ENCODE measurements at places on chromosomes 6 and 20. TPM values are rescaled to one million over a fixed set of nuclear protein-coding genes. Genes with fewer than 3 reads are reported as not detected.
A peak's percentile ranks its signal among the peaks of the same experiment; 100 is the strongest.

CLPSL2 gene
- not detected for total RNA-seq

DNA sequence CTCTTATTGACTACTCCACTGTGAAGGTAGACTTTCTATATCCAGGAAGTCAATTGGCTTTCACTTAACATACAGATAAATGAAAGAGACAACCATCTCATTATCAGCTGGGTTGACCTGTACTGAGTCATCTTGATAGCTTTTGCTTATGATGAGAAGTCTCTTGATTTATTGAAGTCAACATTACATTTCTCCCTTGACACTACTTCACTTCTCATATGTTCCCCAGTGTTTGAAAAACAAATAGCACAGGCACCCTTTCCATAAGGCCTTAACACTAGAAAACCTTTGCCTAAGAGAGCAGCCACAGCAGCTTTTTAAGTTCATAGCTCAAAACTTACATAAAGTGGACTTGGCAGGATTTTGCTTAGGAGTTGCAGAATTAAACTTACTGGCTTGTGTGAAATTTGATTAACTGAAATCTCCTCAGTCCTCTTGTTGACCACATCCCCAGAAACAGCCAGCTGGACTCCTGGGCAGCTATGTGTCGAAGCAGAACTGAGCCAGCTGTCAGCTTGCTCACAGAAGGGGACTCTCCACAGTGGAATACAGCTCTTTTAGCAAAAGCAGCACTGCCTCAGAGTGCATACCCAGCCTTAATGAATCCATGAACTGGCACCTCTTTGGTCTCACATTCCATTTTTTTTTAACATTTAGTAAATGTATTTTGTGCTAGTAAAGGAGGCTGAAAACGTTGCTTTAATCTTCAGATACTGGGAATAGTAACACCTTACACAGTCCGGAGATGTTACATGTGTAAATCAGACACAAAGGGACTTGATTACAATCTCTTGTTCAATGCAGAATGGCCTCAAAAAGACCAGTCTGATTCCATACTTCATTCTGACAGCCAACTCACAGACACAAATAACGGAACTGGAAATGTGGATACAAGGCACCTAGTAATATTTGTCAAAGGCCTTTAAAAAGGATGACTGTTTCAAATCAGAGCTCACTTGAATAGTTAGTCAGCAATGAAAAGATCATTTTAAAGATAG lies 1532.7 kb downstream of the HACE1 start:
- H3K27me3 ChIP-seq, result no peaks in the 10 kb centered on the region
- H3K36me3 ChIP-seq, result no peaks in the 10 kb centered on the region
- no peaks in the 10 kb centered on the region for H3K4me1 ChIP-seq

SIM1 gene
- under 0.01 TPM for total RNA-seq

- H3K27ac ChIP-seq, result no peak overlapping the region
- H3K4me1 ChIP-seq, result no peaks in the 10 kb centered on the region
- H3K27me3 ChIP-seq, result peaks cover 52% of the 10 kb centered on the region
These were observed 36.8 kb downstream of the YTHDF1 start for GRCh38 chr20:63178889-63179686.

TRIM10 gene
- not detected for total RNA-seq

DNA sequence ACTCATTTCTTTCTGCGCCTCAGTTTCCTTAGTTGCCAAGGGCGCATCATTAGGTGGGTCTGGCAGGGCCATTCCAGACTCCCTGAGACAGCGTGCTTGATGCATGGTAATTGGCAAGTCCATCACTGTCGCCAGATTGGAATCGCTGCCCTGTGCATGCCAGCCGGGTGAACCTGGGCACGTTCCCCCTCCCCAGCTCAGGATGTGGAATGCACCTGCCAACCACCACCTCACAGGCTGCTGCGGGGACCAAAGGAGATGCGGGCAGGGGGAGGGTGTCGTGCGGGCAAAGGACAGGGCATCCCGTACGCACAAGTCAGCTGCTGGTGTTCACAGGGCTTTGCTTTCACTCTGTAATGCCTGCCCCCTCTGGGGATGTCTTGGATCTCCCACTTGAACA lies 36.4 kb upstream of the PMEPA1 start:
- no peak overlapping the region for H3K4me3 ChIP-seq
- no peaks in the 10 kb centered on the region for H3K36me3 ChIP-seq
- peaks cover 5% of the 10 kb centered on the region for H3K27me3 ChIP-seq
- H3K27ac ChIP-seq, result no peak overlapping the region
- H3K4me1 ChIP-seq, result peaks cover 8% of the 10 kb centered on the region
- no peak for DNase-seq

PBOV1 gene
- total RNA-seq, result not detected

- no peak overlapping the region for H3K27ac ChIP-seq
- no peaks in the 10 kb centered on the region for H3K27me3 ChIP-seq
- no peak for DNase-seq
- H3K36me3 ChIP-seq, result no peaks in the 10 kb centered on the region
These were observed 7.5 kb upstream of the FOXP4 start for GRCh38 chr6:41538556-41539182.

GRCh38 chr6:162854734-162855191 lies 127.0 kb downstream of the PACRG start:
- no peak overlapping the region for H3K27ac ChIP-seq
- H3K36me3 ChIP-seq, result no peaks in the 10 kb centered on the region
- H3K4me1 ChIP-seq, result no peaks in the 10 kb centered on the region
- no peak for DNase-seq
- no peak overlapping the region for H3K4me3 ChIP-seq
- H3K27me3 ChIP-seq, result no peaks in the 10 kb centered on the region

DNA sequence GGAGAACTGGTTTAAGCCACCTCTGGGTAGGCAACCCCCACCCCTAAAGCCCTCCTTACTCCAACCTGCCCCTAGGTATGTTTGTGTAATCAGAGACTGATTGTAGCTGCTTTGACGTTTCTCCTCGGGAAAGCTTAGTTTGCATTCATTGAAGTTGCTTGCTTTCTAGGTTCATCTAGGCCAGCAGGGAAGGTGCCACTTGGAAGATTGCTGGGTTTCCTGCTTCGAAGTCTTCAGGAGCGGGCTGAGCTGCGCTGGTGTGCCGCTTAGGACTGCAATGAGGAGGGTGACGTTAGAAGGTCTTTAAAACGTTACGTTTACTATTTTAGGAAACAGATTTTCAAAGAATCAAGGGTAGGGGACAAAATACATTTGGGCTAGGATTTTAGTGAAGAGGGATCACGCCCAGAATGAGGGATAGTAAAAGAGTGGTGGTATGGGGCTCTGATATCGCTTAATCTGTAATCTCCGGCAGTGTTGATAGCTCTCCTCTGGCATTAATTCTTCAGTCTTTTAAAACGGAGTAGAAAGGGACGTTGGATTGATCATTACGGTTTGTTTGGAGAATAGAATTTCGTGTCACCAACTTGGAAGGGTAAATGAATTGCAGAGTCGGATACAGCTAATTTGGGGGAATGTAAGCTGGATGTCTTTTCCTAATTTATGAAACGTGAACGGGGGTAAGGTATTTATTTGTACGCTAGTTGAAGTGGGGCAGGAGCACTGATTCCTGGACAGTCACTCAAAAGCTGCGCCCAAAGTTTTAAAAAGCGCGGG lies 92.6 kb upstream of the PRDM1 start:
- peak overlapping the region; percentile 81 for H3K27ac ChIP-seq
- DNase-seq, result no peak
- no peaks in the 10 kb centered on the region for H3K27me3 ChIP-seq

EMILIN3 gene
- total RNA-seq, result not detected

DNA sequence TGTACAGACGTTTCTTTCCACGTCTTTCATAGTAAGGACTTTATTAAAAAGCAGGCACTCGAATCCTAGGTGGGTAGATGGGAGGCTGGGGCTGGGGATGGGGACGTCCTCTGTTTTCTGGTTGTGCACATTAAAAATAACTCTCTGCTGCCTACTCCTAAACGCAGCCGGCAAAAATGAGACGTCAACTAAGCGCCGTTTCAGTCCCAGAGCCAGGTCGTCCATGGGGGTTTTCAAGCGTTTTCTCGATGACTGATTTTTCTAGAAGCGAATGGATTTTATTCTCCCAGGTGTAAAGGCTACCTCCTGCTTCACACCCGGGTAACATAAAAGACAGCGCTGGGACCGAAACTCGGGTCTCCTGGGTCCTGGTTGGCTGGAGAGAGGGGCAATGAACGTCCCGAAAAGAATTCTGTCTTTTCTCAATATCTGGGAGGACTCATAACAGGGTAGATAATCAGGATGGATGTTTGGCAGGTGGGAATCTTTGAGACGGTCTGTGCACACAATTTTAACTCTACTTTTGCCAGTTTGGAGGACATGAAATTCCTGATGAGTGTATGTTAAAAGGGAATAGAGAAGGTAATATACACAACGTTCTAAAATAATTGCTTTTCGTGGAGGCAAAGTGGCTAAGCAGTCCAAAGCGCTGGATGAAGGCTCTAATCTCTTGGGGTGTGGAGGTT lies 25.2 kb downstream of the GPX6 start:
- DNase-seq, result no peak
- peak overlapping the region; percentile 3 for H3K27ac ChIP-seq
- H3K4me3 ChIP-seq, result peak overlapping the region; percentile 82
- H3K36me3 ChIP-seq, result no peaks in the 10 kb centered on the region
- H3K27me3 ChIP-seq, result no peaks in the 10 kb centered on the region
- peaks cover 4% of the 10 kb centered on the region for H3K4me1 ChIP-seq

DNA sequence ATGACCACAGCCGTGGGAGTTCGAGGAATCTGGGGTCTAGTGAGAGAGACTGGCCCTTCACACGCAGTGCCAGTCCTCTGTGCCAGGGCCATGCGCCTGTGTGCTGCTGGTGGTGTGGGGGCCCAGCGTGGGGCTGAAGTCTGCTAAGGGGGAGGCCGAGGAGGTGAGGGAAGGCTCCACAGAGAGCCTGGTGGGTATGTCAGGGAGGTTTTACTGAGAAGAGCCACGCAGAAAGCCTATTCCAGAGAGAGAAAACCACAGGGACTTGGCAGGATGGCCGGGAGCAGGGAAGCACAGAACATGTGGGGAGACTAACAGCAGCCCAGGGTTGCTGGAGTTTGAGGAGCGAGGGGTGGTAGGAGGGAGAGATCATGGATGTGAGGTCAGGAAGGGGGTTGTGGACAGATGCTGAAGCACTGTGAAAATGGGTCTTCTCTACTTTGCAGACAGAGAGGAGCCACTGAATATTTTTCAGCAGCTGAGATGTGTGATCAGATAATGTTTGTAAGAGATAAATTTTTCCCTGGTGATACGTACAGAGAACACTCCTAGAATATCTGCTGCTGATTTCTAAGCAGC lies 35.3 kb downstream of the DUSP22 start:
- peak; percentile 73 for DNase-seq
- peaks cover 19% of the 10 kb centered on the region for H3K4me1 ChIP-seq
- peak overlapping the region; percentile 36 for H3K27ac ChIP-seq
- no peaks in the 10 kb centered on the region for H3K27me3 ChIP-seq
- H3K4me3 ChIP-seq, result peak overlapping the region; percentile 39

- H3K4me3 ChIP-seq, result no peak overlapping the region
- peaks cover under 1% of the 10 kb centered on the region for H3K27me3 ChIP-seq
These were observed 277.0 kb downstream of the PREX1 start for GRCh38 chr20:48550814-48551213.

SGK2 gene
- total RNA-seq, result under 0.01 TPM

IRAK1BP1 gene
- 6.9 TPM for total RNA-seq

EYA2 gene
- 17.7 TPM for total RNA-seq

DNA sequence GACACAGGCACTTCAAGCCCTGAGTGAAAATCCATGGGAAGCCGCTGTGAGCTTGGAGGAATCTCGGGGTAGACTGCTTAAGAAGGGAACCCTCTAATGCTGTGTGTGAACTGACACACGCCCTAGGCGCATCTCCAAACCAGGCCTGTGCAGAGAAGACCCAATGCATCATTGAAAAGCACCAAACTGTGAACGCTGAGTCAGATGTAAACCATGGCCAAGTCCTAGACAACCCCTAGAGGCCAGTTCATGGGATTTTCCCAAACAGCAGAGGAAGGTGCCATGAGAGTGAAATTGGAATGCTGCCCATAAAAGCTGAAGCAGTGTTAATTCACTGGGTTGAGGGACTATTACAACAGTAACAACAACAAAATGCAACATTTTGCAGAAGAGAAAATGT lies 296.5 kb downstream of the SMOC2 start:
- no peaks in the 10 kb centered on the region for H3K27me3 ChIP-seq
- H3K4me1 ChIP-seq, result no peaks in the 10 kb centered on the region
- DNase-seq, result no peak

GRCh38 chr6:161561908-161562307 lies 288.0 kb upstream of the AGPAT4 start:
- no peak for DNase-seq
- H3K27ac ChIP-seq, result no peak overlapping the region
- H3K36me3 ChIP-seq, result no peaks in the 10 kb centered on the region

FILIP1 gene
- under 0.01 TPM for total RNA-seq

GRCh38 chr6:97147421-97147820 lies 135.6 kb downstream of the MMS22L start:
- H3K4me1 ChIP-seq, result no peaks in the 10 kb centered on the region
- H3K27ac ChIP-seq, result no peak overlapping the region
- no peak for DNase-seq
- H3K4me3 ChIP-seq, result no peak overlapping the region

DNA sequence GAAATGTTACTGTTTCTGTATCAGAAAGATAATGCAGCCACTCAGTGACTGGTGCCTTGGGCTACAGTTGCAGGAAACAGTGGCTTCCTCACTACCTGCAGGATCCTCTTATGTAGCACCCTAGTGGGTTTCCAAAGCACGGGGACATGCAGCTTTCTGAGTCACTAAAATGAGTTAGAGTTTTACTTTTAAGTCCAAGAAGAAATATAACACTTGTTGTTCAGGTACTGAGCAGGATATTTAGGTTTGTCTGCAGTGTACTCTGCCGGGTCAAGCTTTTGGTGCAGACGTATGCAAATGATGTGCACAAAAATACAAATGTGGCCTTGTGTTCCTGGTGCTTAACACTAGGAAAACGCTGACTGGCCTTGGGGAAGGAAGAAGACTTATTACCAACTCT lies 22.0 kb downstream of the ACSS1 start:
- no peak overlapping the region for H3K4me3 ChIP-seq
- no peaks in the 10 kb centered on the region for H3K36me3 ChIP-seq
- DNase-seq, result no peak
- H3K27ac ChIP-seq, result no peak overlapping the region
- H3K27me3 ChIP-seq, result no peaks in the 10 kb centered on the region

- H3K27me3 ChIP-seq, result peaks cover 67% of the 10 kb centered on the region
- peaks cover 3% of the 10 kb centered on the region for H3K4me1 ChIP-seq
- peak overlapping the region; percentile 16 for H3K4me3 ChIP-seq
- H3K27ac ChIP-seq, result no peak overlapping the region
- peak; percentile 94 for DNase-seq
These were observed 35.7 kb upstream of the HLA-E start for GRCh38 chr6:30453508-30454116.

GRCh38 chr6:53573299-53573698 lies 28.4 kb upstream of the GCLC start:
- no peak for DNase-seq
- H3K4me1 ChIP-seq, result peaks cover 9% of the 10 kb centered on the region
- no peak overlapping the region for H3K27ac ChIP-seq
- H3K4me3 ChIP-seq, result no peak overlapping the region
- no peaks in the 10 kb centered on the region for H3K27me3 ChIP-seq

SOBP gene
- total RNA-seq, result 12.1 TPM

DNA sequence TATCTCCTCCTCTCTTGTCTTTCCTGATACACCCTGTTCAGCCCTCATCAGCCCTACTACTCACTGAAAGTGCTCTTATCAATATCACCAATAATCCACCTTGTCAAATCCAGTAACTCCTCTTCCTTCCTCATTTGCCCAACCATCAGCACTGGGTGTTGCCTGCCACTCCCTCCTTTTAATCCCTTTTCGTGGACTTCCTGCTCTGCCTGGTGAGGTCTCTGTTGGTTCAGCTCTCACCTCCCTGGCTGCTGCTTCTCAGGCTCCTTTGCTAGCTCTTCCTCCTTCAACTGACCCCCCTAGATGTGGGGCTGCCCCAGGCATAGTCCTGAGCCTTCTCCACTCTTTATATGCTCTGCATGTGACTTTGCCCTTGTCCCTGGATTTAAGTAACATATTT lies 92.5 kb downstream of the PREP start:
- H3K4me1 ChIP-seq, result no peaks in the 10 kb centered on the region
- H3K4me3 ChIP-seq, result no peak overlapping the region
- DNase-seq, result no peak
